ENCODE measurements at places on chromosomes 7 and 10.
A peak's percentile ranks its signal among the peaks of the same experiment; 100 is the strongest.

GRCh38 chr10:61399406-61399805 is 53.8 kb downstream of the TMEM26 start:
- DNase-seq = no peak

DNA sequence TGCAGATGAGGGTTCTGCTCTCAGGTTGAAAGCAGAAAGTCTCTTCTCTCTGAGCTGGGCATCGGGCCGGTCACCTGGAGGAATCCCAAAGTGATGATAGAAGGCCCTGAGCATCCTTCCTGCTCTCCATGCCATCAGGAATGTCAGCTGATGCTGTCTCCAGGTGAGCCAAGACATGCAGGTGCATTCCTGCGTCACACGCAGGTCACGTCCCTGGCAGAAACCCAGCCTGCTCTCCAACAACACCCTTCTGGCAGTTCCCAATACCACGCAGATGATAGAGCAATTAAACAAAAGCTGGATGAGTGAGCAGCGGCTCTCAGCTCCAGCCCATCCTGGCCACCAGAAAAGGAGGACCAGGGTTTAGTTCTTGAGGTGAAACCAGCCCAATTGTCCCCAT is 6.9 kb upstream of the WIPI2 start:
- no peak for DNase-seq

GRCh38 chr10:10626734-10627133 is 390.9 kb upstream of the CELF2 start:
- DNase-seq = no peak

- no peak for DNase-seq
These were observed 163.9 kb upstream of the AUTS2 start for GRCh38 chr7:69434398-69434815.

DNA sequence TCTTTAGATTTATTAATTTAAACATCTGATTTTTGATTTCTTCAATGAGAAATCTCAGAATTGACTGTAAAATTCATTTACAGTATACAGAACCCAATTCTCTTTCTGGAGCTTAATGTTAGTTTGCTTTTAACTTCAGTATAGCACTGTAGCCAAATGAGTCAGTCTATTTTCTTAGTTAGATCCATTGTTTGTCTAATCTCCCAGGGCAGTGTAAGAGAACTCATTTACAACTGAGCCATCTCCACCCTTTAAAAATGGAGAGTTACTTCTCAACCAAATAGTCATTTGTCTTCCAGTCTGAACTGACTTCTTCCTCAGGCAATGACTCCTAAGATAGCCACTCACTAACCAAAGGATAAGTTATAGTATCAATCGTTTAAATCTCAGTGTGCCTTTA is 3.0 kb upstream of the WNT2 start:
- DNase-seq = no peak

DNA sequence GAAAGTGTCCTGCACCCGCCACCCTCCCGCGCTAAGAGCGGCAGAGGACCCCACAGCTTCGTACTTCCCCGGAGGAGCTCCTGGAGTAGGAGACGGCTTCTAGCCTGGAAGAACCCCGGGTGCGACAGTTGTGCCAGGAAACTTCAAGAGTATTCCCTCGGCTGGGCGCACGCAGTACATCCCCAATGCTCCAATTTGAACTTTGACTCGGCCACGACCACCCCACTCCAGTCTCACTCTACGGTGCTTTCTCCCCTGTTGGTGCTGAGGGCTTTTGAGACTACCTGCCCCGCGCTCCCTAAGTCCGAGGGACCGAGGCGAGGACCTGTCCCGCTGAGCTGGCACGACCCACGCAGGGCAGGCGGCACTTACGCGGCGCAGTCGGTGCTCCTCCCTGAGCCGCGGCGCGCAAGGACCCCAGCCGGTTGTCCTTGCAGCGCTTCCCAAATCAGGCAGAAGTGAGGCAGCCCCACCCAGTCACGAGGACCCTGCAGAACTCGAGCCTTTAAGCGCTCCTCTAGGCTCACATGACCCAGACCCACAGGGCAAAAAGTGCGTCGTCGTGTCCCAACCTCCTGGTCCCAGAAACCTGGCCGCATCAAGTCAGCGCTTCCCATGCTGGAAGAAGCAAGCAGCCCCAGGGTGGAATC is at the start of gene CPVL:
Gene CPVL (minus strand): TSS at position 481 of the 650 bp plus-strand sequence. CDS start 25,476 bp downstream, outside the sequence.
- peak; percentile 93 for DNase-seq

GRCh38 chr10:88886557-88886956 is 6.5 kb downstream of the STAMBPL1 start:
- DNase-seq = no peak

DNA sequence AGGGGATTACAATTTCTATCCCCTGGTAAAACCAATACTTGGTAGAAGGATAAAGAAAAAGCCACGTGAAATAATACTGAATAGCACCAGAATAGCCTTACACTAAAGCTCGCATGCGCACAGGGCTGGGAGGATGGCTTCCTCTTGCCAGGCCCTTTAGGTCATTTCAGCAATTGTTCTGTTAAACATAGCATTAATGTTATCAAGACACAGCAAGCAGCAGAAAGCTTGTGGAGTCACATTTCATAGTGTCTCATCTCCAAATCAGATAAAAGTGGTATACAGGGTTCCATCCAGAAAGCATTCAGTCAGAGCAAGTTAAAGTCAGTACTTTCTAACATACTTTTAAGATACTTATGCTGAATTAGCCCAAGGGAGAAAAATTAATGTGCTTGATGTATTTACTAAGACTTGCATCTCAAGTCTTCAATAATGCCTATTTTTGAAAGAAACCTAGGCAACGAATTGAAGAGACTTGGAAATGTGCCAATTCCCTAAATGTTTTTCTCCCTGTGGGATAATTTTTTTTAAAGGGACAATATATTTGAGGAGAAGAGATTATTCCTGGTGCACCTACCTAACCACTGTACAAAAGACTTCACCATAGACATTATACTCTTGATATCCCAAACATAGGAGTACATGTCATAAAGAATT is 14.3 kb upstream of the NPM3 start:
- no peak for DNase-seq

Measured in hematopoietic multipotent progenitor cell treated with erythropoietin and hydrocortisone succinate and interleukin-3 and kit ligand, for 4 days (in vitro differentiated cells).